ENCODE measurements at places on chromosomes 5 and 9.

DNA sequence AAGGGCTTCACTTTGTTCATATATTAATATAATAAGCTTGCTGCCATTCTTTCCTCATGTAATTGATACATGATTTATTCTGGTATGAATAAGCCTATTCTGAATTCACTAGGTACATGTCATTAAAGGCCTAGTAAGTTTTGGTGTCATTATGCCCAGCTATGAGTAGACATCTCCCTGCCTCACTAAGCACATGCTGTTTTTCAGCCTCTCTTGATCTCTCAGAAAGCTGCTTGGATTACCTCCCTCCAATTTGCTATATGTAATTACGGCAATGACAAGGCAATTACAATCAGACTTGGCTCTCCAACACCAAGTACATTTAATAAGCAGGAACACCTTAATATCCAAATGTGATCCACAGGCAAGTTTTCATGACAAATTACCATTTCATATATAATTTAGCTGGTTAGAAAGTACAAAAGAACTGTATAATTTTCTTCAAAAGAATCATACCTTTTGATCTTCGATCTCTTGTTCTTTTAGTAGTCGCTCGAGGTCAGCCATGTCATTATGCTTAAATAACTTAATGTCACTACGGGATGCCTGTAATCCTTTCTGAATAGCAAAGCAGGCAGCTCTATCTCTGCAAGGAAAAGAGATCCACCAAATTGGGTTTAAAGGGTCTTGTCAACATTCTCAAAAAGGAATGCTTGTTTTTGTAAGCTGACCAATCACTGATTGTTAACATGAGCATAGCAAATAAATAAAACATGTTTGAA, 56.3 kb downstream of the SPTLC1 start:
- no peak for DNase-seq

GRCh38 chr5:124342027-124342471, 404.4 kb downstream of the ZNF608 start:
- DNase-seq: no peak

DNA sequence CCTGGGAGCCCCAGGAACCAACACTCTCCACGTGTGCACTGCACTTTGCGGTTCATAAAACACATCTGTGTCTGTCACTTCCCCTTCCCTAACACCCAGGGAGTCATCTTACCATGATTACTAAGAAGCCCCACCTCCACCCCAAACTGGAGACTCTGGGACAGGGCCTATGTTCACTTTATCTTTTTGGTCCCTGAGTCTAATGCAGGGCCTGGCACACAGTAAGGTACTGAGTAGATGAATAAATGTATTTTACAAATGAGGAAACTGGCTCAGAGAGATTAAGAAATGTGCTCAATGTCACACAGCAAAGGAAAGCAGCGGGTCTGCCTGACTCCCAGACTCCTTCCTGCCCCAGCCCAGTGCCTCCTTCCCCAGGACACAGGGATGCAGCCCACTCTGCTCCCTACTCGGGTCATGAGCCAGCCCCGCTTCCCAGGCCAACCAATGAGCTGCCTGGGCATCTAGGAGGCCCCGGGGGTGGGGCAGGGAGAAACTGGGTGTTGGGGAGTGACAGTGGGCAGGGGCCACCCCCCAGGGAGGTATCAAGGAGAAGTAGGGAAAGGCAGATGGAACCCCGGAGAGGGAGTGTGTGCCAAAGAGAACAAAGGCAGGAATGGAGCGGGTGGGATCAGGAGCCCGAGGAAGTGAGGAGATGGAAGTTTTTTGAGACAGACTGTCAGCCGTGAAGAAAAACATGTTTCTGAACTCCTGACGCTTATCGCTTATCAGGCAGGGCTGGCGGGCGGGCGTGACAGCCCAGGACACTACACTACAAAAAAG, 30.5 kb downstream of the SHB start:
- no peak for DNase-seq

DNA sequence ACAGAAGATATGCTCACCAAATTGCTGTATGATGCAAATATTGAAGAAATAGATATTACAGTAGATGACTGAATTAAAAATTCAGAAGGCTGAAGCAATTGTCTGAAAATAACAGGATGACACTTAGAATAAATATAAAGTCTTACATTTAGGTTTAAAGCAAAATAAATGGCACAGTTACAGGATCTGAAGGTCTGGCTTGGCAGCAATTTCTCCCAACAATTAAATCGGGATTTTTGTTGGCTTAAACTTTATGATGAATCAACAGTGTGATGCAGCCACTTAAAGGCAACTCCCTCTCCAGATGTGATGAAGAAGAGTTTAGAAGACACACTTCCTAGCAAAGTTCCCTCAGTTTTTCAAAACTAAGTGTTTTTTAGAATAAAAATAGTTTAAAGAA, 80.5 kb downstream of the NREP start:
- DNase-seq: no peak

GRCh38 chr5:164679461-164679860, 1174.0 kb downstream of the MAT2B start:
- no peak for DNase-seq

DNA sequence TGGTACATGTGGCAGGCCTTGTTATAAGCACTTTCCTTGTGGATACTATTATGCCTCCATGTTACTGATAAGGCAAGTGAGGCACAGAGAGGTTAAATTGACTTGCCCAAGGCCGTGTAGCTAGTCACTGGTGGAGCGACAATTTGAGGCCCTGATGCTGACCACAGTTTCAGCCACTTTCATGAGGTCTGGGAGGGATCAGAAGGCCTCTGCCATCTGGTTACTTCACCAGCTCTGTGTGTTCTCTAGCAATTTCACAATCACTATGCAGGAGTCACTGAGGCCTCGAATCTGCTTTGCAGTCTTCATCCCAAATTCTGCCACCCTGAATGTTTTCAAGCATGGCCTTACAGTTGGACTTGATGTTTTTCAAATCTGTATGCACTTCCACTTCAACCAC, 9.1 kb downstream of the LRRC70 start:
- no peak for DNase-seq

GRCh38 chr5:82364497-82364896, 86.3 kb upstream of the RPS23 start:
- DNase-seq: no peak
